ENCODE measurements at places on chromosomes 16 and 17. TPM values are rescaled to one million over a fixed set of nuclear protein-coding genes. Genes with fewer than 3 reads are reported as not detected.

- no peak for DNase-seq
These were observed 10.5 kb downstream of the OSBPL7 start for GRCh38 chr17:47810901-47811635.

Gene BAIAP3
- total RNA-seq: 1.2 TPM

DNA sequence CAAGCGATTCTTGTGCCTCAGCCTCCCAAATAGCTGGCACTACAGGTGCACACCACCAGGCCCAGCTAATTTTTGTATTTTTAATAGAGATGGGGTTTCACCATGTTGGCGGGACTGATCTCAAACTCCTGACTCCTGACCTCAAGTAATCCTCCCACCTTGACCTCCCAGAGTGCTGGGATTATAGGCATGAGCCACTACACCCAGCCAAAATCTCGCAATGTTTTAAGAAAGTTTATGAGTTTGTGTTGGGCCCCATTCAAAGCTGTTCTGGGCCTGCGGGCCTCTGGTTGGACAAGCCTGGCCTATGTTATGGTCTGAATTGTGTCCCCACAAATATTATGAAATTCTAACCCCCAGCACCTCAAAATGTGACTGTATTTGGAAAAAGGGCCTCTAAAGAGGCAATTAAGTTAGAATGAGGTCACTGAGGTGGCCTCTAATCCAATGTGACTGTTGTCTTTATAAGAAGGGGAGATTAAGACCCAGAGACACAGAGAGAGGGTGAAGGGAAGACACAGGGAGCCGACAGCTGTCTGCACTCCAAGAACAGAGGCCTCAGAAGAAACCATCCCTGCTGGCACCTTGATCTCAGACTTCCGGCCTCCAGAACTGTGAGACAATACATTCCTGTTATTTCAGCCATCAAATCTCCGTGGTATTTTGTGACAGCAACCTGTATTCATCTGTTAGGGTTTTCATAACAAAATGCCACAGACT lies 469.9 kb downstream of the HS3ST4 start:
- DNase-seq: no peak

GRCh38 chr17:77475016-77475976 lies 334.5 kb downstream of the SEC14L1 start:
- DNase-seq: peak; percentile 96

- no peak for DNase-seq
These were observed 22.8 kb downstream of the UBALD1 start for GRCh38 chr16:4591706-4592470.

Gene INCA1
- 0.23 TPM for total RNA-seq

Gene CES5A
- not detected for total RNA-seq

Gene FBXW10
- total RNA-seq: 0.06 TPM

DNA sequence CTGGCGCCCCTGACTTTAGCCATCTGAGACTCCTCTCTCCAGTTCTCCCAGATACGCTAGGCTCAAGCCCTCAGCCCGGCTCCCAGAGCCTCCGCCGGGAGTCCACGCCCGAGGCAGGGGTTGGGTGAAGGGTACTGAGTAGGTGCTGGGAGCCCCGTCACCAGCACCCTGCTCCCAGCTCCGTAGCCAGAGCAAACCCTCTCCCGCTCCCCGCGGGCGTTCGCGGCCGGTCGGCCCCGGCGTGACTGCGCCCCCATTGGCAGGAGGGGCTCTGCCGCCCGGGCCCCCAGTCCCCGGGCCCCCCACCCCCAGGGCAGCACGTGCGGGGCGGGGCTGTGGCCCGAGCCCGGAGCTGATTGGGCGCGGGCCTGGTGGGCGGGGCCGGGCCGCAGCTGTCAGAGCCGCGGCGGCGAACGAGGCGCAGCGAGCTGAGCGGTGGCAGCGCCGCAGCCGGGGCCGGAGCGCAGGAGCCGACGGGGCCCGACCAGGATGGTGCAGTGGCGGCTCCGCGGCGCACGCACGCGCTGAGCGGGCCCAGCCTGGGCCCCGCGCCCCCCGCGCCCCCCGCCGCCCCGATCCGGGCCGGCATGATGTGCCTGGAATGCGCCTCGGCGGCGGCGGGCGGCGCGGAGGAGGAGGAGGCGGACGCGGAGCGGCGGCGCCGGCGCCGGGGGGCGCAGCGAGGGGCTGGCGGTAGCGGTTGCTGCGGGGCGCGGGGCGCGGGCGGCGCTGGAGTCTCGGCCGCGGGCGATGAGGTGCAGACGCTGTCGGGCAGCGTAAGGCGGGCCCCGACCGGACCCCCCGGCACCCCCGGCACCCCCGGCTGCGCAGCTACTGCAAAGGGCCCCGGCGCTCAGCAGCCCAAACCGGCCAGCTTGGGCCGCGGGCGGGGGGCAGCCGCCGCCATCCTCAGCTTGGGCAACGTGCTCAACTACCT lies at the start of gene SPNS2:
Gene SPNS2, plus strand, starts transcription at position 421 of the 937 bp plus-strand sequence. Its CDS starts 167 bp downstream, at position 588.
- DNase-seq: peak; percentile 77

DNA sequence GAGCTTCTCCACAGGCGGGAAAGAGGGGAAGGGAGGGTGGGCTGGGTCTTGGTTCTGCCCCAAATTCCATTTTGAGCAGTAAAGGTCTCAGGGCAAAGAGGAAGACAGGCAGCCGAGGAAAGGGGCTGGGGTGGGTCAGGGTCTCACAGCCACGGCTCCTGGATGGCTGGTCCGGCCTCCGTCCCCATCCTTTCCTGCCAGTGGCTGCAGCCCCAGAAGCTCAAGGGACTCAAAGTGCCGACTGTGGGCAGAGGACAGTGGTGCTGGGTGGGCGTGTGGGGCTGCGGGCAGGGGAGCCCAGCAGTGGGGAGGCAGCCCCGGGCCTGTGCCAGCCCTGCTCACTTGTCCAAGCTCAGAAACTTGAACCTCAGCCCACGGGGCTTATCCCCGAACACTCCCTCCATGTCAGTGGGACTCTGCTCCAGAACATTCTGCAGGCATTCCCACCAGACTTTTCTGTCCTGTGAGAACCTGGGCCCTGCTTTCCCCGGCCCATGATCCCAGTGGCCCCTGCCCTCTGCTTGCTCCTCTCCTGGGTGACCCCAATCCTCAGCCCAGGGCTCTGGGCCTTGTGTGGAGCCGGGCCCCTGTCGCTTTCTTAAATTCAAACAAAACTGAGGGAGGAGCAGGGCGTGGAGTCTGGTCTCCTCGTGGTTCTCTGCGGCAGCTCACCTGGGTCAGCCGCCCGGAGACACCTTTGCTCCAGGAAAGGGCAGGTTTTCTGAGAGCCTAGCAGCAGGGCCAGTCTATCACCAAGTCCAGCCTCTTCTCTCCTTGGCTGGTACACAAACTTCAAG lies 117.8 kb upstream of the METRNL start:
- no peak for DNase-seq

DNA sequence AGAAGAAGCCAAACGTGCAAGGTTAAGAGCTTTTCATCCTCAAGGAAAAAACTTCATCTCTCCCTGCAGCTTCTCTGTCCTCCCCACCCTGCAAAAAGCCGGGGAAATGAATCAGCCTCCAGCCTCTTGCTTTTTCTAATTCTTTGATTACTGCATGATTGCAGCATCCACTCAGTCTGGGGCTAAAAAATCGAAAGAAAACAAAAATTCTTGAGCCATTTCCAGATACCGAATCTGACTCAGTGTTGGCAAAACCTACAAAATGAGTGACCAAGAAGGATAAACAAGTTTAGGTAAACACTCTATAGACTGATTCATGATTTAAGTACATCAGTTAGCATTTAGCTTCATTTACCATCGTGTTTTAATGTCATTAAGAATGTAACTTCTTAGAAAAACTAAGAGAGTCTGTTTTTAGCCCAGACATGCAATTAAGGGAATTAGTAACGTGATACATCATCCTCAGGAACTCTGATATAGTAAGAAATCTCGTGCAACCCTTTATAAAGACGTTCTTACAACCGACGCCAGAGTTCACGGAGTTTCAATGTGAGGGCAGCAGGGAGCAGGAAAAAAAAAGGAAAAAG lies 287.3 kb upstream of the FOXF1 start:
- DNase-seq: peak; percentile 53

Gene TBKBP1
- 1.9 TPM for total RNA-seq

DNA sequence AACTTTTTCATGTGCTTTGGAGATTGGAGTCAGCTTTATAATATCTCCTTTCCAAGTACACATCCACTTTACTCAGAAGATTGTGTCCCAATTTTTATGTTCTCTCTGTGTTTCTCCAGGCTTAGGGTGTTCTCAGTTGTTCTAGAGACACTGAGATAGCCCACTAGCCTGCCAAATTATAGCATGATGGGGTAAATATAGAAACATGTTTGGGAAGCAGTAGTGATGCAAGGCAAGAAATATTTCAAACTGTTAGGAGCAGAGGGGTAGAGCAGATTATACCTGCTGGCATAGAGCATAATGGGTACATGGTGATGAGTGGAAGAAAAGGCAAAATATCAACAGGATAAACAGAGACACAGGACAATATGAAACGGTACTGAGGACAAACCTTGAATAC lies 12.4 kb downstream of the SLFN11 start:
- DNase-seq: no peak

Gene KRT33A
- total RNA-seq: not detected

- peak; percentile 55 for DNase-seq
These were observed 24.5 kb downstream of the RCVRN start for GRCh38 chr17:9880582-9880999.

GRCh38 chr17:7396147-7396546 lies 1.8 kb upstream of the PLSCR3 start:
- no peak for DNase-seq

GRCh38 chr16:18816286-18816685 lies 14.9 kb upstream of the ARL6IP1 start:
- DNase-seq: no peak

- DNase-seq: no peak
These were observed 47.0 kb downstream of the ADAMTS18 start for GRCh38 chr16:77387815-77388209.

Gene SPNS2
- total RNA-seq: not detected

Gene ZG16
- total RNA-seq: not detected

Data from Daoy (cell line).